ENCODE measurements at places on chromosomes 2 and 18.

DNA sequence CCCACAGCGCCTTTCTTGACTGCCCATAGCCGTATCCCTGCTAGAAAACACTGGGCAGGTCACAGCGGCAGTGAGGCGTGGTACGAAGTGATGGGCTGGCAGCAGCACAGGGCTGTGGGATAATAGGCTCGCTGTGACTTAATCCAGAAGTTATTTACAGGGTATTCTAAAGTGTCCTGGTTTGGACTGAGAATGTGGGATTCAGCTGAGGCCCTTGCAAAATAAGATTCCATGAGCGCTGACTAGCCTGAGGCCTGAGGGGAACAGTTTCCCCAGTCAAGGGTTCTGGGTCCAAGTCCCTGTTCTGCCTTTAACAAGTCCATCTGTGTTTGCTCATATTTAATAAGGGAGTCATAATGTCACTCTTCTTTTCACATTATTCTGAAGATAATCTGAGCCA lies 34.6 kb downstream of the SETBP1 start:
- DNase-seq = no peak

DNA sequence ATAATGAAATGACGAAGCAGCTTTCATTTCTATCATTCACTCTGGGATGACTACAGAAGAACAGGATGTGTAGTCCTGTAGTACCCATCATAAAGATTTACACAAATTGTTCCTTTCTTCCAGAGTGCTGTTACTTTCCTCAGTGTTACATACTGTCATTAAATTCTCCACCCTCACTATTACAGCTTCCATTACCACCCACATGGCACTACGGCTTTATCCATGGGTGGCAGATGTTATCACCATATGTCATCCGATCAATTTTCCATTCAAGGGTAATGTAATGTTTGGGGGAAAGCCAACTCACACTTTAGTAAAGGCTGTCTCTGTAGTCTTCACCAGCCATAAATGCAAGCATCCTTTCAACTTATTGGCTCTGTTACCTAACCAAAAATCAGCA lies 7.1 kb upstream of the CSRNP3 start:
- DNase-seq = no peak

GRCh38 chr2:191866675-191867506 lies 20.0 kb upstream of the CAVIN2 start:
- no peak for DNase-seq

DNA sequence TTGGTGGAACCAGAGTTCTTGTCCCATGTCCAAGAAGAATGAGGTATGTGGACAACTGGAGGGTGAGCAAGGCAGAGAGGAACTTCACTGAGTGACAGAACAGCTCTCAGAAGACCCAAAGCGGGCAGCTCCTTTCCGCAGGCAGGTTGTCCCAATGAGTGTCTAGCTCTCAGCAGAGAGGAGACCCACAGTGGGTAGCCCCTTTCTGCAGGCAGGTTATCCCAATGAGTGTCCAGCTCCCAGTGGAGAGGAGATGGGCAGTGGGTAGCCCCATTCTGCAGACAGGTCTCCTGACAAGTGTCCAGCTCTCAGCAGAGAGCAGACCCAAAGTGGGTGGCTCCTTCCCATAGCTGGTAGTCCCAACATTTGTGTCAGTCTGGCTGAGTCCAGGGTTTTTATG lies 69.6 kb downstream of the SRBD1 start:
- DNase-seq = no peak

DNA sequence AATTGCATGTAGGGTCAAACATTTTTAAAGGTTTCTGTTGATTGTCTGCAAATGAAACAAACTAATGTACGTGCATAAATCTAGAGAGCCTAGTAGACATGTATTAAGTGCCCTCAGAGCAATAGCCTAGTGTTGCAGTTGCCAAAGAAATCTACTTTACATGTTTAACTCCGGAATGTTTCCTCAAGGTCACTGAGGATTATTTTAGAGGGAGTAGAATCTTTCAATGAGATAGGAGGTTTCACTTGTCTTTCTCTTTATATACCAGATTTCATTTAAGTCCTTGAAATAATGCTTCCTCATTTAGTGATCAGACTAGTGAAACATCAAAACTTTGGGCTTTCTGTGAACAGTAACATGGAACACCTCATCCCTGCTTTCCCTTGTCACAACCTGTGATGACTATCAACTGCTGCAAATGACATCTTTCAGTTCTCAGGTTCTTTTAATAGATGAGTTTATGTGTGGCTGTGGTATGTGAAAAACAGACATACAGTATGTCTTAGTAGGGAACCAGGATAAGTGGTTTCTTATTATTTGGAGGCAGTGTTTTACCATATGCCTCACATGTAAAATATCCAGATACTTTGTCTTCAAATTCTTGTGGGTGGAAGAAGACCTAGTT lies 5.5 kb downstream of the UBE2E3 start:
- no peak for DNase-seq

- no peak for DNase-seq
These were observed 184.3 kb upstream of the HNRNPA3 start for GRCh38 chr2:177028296-177028695.

Data from NCI-H510A treated with DMSO at 0.1 percent for 48 hours (cell line).